Stimulated activated CD4-positive, alpha-beta T cell treated with anti-CD3 and anti-CD28 coated beads, Interleukin-1b, Interleukin-23, amount 100 ng/mL, for 1 hour (primary cell): ENCODE measurements at places on chromosomes 2 and 18.

DNA sequence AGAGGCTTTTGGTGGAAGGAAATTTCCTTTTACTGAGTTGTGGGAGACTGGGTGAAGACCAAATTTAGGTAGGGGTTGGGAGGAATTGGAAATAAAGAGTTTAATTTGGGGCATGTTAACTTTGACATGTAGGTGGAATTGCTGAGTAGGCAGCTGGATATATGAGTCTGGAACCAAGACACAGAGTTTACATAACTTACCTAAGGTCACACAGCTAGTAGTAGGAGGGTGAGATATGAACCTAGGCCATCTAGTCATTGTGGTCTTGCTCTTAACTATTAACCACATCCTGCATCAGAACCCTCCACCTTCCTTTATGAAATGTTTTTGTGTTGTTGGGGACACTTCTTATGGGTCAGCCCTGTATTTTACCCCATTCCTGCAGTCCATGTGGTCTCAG, 113.1 kb downstream of the ICOS start:
- no peak for DNase-seq

GRCh38 chr18:39620551-39621168, 2055.1 kb upstream of the CELF4 start:
- no peak for DNase-seq

DNA sequence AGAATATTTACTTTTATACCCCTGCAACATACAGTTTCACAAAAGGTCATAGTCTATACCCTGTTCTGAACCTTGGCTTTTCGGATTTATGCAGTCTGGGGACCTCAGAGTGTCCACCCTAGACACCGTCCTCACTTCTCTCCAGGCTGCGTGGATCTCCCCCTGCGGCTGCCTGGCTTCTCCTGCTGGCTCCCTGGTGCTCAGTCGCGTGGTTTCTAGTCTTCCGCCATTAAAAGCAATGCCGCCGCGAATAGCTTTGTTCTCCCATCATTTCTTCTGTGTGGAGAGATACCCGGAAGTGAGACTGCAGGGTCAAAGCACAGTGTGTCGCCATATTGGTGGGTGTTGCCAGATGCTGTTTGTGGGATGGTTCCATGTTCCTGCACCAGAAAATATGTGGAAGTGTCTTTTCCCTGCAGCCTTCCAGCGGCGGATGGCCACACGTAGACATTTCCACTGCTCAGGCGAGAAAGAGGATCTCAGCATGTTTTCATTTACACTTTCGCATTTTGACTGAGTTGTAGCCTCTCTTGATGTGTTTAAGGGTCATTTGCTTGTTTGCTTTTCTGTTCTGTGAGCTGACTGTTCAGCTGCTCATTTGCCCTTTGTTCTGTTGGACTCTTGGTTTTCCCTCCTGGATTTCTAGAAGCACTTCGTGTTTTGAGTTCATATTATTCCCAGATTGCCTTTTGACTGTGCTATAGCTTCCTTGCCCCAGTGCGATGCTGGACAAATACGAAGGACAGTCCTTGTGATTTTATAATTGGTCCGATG, 22.9 kb upstream of the ASB1 start:
- DNase-seq = no peak

DNA sequence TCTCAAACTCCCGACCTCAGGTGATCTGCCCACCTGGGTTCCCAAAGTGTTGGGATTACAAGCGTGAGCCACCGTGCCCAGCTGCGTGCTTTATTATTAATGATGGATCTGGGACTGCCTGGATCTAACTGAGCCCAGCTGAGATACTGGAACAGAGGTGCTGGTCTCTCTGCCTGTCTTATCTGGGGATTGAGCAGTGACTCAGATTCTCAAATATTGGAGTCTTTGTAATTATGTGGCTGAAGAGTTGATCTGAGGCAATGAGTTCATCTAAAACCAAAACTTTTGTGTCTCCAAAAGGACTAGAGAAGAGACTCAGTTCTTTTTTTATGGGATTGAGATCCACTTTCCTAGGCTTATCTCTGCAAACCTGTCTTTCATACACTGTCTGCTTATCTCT, 16.3 kb downstream of the PLEKHB2 start:
- DNase-seq = no peak

DNA sequence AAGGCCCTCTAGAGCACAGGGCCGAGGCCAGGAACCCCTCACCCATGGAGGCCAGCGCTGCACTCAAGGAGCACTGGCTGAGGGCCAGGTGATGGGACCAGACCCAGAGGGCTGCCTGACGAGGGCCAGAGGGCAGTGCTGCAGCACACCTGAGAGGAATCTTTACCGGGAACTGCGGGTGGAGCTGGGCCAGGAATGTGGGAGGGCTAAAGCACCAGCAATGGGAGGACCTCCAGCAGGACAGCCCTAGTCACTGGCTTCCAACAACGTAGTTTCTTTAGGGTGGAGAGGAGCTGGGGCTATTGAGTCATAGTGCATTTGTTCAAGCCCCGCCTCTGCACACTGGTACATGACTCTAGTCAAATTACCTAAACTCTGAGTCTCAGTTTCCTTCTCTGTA, 143.4 kb downstream of the TMEM17 start:
- no peak for DNase-seq

DNA sequence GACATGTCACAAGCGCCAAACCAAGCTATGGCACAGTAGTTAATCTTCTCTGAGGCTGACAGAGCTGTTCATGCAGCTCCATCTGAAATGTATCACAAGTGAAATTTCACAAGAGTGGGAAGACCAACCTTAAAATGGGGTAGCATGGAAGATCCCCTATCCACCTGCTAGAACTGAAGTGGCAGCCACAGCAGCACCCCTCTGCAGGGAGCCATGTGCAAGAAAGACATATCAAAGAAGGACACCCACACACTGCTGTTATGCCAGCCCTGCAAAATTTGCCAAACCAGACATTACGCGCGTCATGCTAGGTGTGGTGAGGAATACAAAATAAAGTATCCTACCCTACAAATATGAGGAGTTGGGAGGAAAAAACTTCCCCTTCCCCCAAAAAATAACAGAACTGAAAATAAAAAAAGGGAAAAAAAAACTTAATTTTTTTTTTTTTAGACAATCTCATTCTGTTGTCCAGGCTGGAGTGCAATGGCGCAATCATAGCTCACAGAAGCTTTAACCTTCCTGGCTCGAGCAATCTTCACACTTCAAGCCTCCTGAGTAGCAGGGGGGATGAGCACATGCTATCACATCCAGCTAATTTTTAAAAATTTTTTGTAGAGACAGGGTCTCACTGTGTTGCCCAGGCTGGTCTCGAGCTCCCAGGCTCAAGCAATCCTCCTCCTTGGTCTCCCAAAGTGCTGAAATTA, 76.2 kb downstream of the STK39 start:
- no peak for DNase-seq

- DNase-seq = no peak
Observed at GRCh38 chr18:21598726-21599584, 1.5 kb downstream of the ESCO1 start.

- no peak for DNase-seq
Observed at GRCh38 chr2:159193791-159194190, 92.7 kb downstream of the WDSUB1 start.

- DNase-seq = no peak
Observed at GRCh38 chr18:47881752-47882455, 48.6 kb downstream of the SMAD2 start.

DNA sequence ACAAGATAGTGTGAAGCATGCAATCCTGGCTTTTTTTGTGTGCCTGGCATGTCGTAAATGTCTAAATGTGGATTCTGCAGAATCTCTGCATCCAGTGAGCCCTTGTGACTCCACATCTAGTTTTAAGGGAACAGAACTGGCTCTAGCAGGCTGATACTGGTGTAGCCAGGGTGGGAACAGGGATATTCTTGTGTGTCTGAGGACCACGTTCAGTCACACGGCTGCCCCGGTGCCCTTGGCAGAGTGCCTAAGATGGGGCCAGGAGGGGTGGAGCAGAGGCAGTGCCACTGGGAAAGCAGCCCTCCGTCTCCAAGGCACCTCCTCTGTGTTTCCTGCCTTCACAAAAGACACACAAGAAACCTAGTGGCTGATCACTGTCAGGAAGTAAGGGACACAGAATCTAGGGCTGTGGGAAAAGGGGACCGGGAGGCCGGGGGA, 91.5 kb upstream of the PARD3B start:
- no peak for DNase-seq

DNA sequence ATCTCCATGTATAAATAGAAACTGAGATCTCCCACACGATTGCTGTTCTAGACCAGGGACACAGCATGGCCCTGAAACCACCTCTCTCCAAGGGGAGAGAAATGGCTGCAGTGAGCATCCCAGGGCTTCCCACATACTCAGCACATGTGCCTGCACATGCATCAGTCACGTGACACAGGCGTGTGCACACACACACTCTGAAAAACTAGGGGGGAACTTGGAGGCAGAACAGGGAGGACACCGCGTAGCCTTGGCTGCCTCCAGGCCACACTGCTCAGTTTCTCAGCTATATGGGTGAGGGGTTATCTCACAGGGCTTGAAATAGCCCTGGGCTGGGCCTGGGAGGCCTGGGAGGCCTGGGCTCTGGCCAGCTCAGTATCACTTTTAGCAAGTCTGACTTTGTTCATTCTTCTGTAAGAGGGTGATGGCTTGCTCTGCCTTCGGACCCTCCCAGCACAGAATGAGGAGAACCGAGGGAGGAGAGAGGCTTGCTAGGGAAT, 66.9 kb downstream of the EMX1 start:
- no peak for DNase-seq

DNA sequence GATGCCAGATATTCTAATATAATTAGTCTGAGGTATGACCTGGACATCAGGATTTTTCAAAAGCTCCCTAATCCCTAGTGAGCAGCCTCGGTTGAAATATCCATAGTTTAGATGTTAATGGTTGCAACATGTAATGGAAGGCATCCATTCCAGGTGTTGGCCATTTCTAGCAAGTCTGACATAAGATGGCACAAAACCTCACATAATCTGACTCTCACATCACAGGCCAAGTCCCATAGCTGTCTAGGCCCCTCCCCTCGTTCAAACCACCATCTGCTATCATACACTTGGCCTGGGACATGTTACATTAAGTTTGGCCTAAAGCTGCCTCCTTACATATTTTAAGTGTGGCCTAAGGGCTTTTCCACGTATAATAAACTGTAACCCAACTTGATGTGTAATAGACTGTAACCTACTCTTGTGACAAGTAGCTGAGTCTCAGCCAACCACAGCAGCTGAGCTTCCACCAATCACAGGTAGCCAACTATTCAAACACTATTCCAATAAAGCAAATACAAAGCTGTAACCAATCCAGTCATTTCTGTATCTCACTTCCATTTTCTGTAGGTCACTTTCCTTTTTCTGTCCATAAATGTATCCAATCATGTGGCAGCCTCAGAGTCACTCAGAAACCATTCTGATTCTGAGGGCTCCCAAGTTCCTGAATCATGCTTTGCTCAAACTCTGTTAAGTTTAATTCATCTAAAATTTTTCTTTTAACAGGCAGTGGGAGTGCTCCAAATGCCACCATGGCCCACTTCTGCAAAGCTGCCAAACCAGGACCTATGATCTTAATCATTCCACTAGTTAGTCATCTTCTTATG, 59.4 kb downstream of the ADD2 start:
- DNase-seq = no peak

DNA sequence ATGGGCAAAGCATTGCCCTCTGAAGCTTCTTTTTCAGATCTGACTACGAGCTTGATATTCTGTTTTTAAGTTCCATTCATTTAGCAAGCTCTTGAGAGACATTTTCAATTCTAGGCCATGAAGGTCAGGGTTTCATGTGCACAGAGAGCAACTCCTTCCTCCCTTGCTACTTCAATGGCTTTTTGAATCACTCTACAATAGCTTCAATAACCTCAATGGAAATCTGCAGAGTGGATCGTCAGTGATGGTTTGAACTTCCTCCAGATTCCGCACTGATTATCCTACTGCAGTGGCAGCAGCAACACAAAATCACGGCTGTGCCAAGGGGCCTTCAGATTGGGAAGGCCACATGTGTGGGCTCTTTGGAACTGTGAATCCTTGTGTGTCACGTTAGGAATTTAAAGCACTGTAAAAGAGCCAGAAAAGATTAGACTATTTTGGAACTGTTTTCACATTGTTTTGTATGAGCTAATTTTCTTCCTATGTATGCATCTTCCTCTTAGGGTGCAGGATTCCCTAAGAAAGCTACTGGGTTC, 88.4 kb upstream of the MGAT4A start:
- no peak for DNase-seq

GRCh38 chr2:173215316-173215715, 139.4 kb upstream of the CDCA7 start:
- DNase-seq = no peak

- no peak for DNase-seq
Observed at GRCh38 chr18:9766076-9766481, 58.0 kb downstream of the RAB31 start.

DNA sequence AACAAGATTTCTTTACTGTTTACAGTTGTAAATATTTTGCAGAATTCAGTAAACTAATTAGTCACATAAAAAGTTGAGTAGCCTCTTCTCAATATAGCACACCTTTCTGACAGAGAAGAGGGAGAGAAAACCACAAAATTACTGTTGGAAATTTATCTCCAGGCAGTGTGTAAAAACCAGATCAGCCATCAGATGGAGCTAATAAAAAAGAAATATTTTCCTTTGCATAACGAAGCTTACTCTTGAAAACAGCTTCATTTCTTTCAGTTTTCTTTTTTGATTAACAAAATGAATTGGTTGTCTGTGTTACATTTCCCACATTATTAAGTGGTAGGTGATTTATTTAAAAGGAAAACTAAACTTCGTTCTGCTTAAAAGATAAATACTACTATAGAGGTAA, 259.3 kb upstream of the KCNJ3 start:
- DNase-seq = no peak

GRCh38 chr2:16553226-16553625, 112.4 kb downstream of the CYRIA start:
- DNase-seq = no peak

GRCh38 chr2:188664416-188664815, 309.8 kb upstream of the COL3A1 start:
- no peak for DNase-seq

- no peak for DNase-seq
Observed at GRCh38 chr2:148023861-148024260, 3.0 kb downstream of the MBD5 start.

GRCh38 chr2:147665105-147665504, 179.7 kb upstream of the ACVR2A start:
- no peak for DNase-seq

DNA sequence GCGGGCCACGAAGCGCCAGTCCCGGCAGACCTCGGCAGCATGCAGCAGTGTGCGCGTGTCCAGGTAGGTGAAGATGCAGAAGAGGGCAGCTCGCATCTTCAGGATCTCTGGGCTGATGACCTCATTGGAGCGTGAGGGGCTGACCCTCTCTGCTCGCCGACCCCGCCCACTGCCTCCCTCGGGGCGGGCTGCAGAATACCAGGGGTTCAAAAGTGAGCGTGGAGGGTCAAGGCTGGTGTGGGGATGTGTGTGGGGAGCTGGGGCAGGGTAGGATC, 20.0 kb downstream of the FBXO41 start:
- no peak for DNase-seq

GRCh38 chr2:204652063-204652462, 106.8 kb downstream of the PARD3B start:
- DNase-seq = no peak
